Activated naive CD8-positive, alpha-beta T cell treated with anti-CD3 and anti-CD28 coated beads, Interleukin-2, amount 50 U/mL, for 16 hours (primary cell): ENCODE measurements at places on chromosomes 7 and 10.

DNA sequence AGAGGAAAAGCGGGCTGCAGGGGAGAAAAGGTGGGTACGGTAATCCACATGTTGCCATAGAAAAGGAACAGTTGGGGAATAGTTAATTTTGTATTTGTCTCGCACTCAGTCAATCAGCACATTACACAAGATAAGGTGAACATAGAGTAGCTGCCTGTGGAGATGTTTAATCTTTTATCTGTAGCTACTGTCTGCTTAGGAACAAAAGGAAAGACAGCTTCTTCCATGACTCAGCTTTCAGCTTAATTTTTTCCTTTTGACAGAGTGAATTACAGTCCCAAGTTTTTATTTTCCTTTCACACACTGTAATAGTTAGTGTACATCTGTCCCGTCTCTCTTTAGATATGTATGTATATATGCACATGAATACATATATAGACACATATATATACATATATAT, 39.3 kb upstream of the PODXL start:
- DNase-seq = no peak

- DNase-seq = no peak
Observed at GRCh38 chr10:63605197-63605967, 84.2 kb downstream of the REEP3 start.

GRCh38 chr7:1883834-1884582, 213.9 kb downstream of the ELFN1 start:
- DNase-seq = no peak

GRCh38 chr10:132537684-132538001, at the start of gene INPP5A:
Gene INPP5A (plus strand): TSS chr10:132537787. CDS start chr10:132538097, 310 bp downstream.
- no peak for DNase-seq

DNA sequence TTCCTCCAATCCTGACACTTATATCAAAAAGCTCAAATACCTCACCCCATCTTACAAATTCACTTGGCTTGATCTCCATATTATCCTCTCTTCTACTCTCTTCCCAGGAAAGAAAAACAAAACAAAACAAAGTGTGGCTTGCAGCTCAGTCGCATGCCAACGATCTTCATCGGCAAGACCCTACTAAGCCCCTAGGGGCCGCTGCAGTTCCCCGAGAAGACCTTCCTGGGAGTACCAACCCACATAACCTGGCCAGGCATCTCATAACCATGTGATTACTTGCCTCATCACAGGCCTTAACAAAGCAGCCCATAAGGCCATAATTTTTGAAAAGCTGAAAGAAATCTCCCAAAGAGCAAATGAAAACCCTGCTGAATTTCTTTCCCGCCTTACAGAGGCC, 103.7 kb downstream of the ZNF92 start:
- DNase-seq = no peak

- DNase-seq = no peak
Observed at GRCh38 chr10:87589645-87590051, 70.0 kb upstream of the PAPSS2 start.

GRCh38 chr10:5927306-5927705, 37.3 kb downstream of the FBH1 start:
- no peak for DNase-seq

GRCh38 chr10:43037440-43037839, 39.4 kb upstream of the RET start:
- no peak for DNase-seq

- DNase-seq = no peak
Observed at GRCh38 chr7:100892364-100893317, 3.0 kb downstream of the ACHE start.

- DNase-seq = no peak
Observed at GRCh38 chr10:11035301-11035991, 17.8 kb downstream of the CELF2 start.

DNA sequence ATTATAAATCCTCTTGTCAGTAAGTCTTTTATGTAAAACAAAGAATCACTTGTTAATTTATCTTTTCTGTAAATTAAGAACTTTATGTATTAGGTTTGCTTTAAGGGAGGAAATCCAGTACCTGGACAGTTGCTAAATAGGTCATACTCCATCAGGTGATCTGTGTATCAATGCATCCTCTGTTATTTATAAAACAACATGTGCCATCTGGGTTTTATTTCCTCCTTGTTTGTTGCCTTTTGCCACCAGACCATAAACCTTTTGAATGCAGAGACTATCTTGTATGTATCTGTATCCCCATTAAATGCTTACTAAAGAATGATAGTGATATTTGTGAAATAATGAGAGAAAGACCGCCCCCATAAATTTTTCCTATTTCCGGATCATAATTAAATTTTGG, 70.0 kb downstream of the SLC35B4 start:
- DNase-seq = no peak

DNA sequence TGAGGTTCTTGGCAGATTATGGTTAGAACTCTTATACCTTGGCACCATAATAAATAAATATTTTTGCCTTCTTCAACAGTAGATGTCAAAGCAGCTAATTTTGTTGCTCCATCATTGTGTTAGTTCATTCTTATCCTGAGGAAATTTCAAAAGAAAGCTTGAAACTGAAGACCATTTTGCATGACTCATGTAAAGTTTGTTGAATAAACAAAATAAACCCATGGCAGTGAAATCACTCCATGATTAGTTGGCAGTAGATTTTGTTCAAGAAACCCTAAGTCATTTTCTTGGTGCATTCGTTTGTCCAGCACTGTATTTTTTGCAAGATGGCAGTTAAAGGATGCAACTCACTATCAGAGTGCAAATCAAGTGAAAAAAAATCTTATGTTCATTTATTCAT, 91.6 kb downstream of the HECW1 start:
- DNase-seq = no peak

GRCh38 chr10:80486785-80487420, 32.8 kb downstream of the TSPAN14 start:
- no peak for DNase-seq

- DNase-seq = no peak
Observed at GRCh38 chr10:52900593-52900992, 128.0 kb upstream of the MBL2 start.

DNA sequence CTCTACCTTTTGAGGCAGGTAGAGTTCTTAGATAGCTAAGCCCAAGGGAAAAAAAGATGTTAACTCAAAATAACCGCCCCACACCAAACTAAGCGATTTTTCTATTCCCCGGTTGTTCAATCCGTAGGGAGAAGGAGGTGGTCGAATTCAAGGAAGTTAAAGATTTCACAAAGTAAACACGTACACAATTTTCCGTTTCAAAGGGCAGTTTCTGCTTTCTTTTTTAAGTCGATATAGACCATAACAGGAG, 842 bp downstream of the KBTBD2 start:
- no peak for DNase-seq

- no peak for DNase-seq
Observed at GRCh38 chr7:149845257-149845980, 7.2 kb downstream of the ZNF862 start.

DNA sequence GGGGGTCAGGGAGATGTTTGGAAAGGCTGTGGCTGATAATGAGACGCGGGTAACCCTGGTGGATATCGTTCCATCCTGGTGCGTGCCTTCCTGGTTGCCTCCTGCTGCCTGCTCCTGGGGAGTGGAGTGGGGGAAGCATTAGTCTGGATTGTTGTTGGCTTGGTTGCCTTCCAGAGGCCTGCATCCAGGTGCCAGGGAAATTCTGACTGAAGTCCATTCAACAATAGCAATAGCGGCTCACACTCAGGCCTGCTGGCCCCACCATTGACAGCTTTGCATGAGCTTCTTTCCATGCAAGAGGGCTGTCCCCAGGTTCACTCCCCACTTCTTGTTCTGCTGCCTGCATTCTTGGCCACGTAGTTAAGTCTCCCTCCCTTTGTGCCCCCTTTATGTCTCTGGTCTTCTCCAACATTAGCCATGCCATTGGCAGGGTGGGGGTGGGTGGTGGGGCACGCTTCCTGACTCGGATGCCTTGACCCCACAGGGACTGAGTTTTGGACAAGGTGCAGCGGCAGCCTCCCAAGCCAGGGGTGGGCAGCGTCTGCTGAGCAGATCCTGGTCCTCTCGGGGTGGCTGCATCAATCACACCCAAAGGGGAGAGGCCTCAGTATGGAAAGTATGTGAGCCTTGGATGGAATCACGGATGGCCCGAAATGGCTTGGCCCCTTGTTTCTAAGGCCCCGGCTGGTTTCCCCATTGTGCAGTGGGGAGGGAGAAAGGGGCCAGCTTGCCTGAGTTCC, 150.2 kb downstream of the GRK5 start:
- DNase-seq = no peak

DNA sequence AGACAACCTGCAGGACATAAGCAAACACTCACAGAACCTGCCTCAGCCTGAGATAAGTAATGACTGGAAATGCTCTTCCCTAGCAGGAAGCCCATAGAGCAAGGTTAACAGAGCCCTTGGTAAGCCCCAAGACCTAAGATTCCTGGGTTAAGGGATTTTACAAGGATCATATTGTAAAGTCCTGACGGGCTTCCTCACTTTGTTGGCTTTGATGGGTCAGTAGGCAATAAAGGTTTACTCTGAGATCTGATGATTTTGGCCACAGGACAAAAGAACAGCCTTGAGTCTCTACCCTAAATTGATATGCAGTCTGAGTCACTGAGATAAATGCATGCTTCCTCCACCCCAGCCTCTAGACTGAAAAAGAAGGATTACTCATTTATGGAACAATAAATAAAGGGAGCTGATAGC, 270.8 kb downstream of the HTR7 start:
- no peak for DNase-seq

DNA sequence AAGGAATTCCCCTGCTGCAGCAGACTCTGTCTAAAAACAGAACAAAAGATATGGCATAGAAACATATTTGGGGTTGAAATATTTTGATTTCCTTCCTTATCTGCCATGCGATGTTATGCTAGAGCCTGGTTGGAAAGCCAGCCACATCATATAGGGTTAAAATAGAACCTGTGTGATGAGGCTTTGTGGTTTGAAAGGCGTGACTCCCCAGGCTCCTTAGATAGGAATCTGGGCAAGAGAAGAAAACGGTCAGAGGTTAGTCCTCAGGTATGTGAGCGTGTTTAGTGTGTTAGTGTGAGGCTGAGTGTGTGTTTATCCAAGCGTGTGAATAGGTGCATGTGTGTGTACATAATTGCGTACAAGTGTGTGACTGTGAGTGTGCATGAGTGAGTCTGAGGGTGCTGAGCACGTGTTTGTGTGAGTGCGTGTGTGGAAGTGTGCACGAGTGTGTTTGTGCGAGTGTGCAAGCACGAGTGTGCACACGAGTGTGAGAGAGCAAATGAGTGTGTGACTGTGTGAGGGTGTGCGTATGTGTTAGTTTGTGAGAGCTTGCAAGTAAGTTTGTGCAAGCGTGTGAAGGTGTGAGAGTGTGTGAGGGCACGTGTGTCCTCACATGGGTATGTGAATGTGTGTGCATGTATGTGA, 79.9 kb downstream of the COL26A1 start:
- no peak for DNase-seq

DNA sequence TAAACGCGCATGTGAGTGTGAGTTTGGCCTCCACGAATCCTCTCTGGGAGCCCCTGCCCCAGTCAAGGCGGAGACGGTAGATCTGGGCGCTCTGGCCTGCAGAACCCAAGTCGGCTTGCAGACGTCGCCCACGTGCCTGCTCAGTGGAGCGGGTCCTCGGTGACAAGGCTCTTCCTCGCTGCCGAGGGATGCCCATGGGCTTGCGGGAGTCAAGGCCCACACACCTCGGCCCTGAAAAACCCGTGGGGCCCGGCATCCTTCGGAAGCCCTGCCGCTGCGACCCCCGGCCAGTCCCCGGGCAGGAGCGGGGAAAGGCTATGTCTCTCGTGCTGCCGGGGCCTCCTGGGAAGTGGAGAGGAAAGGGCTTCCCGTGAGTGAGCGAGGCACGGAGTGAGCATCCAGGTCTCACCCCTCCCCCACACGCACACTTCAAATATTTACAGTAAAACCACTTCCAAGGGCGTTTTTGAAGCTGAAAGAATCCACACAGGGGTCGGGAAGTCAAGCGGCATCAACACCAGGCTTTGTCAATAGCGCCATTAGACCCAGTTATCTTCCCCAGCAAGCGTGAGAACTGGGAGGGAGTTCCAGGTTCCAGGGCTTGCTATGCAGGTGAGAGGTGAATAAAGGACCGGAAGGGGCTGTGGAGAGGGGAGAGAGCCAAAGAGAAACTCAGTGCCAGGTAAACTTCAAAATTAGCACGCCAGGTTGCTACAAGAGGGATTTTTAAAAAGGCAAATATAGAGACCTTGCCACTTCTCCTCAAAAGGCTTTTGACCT, 1.1 kb upstream of the MNX1 start:
- DNase-seq = no peak

DNA sequence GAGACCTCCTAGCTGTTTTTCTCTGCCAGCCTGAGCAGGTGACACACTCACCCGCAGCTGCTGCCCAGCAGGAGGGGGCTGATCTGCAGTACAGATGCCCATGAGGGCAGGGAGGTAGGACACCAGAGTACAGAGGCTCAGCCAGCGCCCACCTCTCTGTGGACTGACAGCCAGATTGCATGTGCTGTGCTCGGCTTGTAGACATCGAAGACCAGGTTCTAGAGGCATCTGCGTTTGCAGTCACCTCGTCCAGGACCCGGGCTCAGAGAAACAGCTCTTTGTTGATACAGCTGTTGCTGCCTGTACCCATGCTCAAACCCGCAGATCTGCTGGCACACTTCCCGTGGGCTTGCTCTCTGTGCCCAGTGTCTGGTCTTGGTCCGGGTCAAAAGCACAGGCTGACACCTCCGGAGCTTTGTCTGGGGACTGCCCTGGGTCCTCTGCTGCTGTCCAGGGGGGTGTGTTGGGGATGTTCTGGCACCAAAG, 224.7 kb downstream of the GLRX3 start:
- DNase-seq = no peak

- DNase-seq = no peak
Observed at GRCh38 chr7:95045236-95045923, 138.0 kb downstream of the PPP1R9A start.

DNA sequence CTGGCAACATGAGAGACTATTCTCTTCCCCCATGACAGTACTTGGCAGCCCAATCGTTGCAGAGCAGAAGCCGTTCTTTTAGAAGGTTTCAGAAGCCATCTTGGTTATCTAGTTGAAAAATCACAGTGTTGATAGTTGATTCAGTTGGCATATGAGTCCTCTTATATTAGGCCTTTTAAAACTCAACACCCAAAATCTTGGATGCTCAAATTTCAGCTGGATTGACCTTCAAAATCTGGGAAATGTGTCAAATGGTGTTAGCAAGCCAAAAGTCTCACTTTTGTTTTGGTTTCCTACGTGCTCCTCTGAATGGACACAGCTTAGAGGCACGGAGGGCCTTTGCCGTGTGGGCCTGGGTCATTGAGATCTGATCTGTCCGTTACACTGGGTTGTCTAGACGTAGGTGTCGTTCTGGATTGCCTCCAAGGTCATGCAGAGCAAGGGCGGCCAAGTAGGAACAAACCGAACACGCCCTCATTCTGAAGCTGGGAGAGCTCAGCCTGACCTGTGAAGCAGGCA, 59.3 kb upstream of the BMPER start:
- no peak for DNase-seq

DNA sequence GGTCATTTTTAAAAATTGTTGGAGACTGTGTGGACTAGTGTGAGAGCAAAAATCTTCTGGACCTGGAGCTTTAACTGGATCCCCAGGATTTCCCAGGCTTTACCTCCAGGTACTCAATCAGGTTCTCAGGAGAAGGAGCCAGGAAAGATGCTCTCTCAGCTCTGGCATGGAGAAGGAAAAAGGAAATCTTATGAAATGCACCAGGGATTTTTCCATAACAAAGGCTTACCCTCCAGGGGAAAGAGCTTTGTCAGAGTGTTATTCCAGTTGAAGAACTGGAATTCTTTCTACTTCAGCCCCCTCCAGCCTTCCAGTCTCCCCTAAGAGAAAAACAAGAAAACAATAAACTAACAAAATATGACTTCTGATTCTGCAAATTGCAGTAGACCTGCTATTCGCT, 436.7 kb upstream of the ANKRD30A start:
- DNase-seq = no peak

- DNase-seq = no peak
Observed at GRCh38 chr10:93813507-93814465, 56.0 kb downstream of the LGI1 start.

GRCh38 chr10:34814223-34814912, 728 bp downstream of the PARD3 start:
- no peak for DNase-seq
